Cortex of kidney (tissue), 1 donor: ENCODE measurements at places on chromosomes 3 and 15.

- no peak for DNase-seq
These were observed 196.0 kb downstream of the LPP start for GRCh38 chr3:188349933-188350332.

GRCh38 chr3:21109056-21109455, 642.0 kb downstream of the ZNF385D start:
- DNase-seq = no peak

GRCh38 chr3:6260551-6261191, 600.2 kb upstream of the GRM7 start:
- no peak for DNase-seq

DNA sequence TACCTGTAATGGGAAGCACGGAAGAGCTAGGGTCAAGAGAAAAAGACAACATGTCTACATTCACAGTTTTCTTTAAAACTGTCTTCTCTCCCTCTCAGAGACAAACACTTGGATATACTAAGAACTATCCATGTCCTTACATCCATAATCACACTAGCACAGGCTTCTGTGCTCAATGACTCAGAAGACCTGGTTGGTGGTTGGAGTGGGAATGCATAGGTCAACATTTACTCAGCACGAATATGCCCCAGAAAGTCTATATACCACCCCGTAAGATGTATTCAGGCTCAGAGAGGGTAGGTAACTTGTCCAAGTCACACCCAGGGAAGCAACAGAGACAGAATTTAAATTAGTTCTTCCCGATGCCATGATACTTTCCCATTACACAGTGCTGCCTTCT, 891.1 kb downstream of the TUSC7 start:
- no peak for DNase-seq
